Muscle of leg (tissue), 16 donors: ENCODE measurements at places on chromosomes 11 and 22.
A peak's percentile ranks its signal among the peaks of the same experiment; 100 is the strongest.

DNA sequence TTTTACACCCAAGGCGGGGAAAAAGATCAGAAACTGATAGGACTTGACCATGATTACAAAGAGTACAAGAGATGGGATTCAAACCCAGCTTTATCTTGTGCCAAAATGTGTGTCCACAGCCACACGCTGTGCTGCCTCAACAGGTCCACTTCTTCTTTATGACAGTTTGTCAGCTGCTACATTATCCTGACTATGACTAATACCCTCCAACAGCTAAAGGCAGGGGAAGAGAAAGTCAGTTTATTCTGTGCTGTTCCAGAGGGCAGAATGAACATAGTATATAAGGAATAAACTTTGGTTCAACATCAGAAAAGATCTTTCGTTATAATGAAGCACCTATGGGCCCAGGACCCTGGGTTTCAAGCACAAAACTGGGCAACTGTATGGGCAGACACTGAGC, 668.2 kb upstream of the TENM4 start:
- H3K4me3 ChIP-seq = no peak overlapping the region
- no peaks in the 10 kb centered on the region for H3K36me3 ChIP-seq

GRCh38 chr22:43127166-43127908, 15.9 kb downstream of the MCAT start:
- DNase-seq = no peak
- no peaks in the 10 kb centered on the region for H3K27me3 ChIP-seq
- no peaks in the 10 kb centered on the region for H3K36me3 ChIP-seq
- H3K4me1 ChIP-seq = peaks cover 40% of the 10 kb centered on the region
- no peak overlapping the region for H3K4me3 ChIP-seq

DNA sequence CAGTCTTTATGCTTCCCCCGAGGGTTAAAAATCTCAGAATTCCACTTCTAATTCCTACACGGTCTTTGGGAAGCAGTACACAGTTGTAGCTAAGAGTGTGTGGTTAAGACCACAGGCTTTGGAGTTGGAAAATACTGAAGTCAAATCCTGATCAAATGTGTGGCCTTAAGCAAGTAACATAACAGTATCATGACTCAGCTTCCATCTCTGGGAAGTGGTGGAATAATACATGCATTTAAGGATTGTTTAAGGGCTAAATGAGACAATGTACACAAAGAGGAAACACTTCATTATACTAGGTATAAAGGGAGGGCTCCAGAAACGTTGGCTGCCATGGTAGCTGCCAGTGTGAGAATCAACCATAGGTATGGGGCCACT, 71.5 kb downstream of the FAT3 start:
- H3K4me3 ChIP-seq = no peak overlapping the region
- no peaks in the 10 kb centered on the region for H3K27me3 ChIP-seq
- no peak for DNase-seq
- H3K4me1 ChIP-seq = no peaks in the 10 kb centered on the region

DNA sequence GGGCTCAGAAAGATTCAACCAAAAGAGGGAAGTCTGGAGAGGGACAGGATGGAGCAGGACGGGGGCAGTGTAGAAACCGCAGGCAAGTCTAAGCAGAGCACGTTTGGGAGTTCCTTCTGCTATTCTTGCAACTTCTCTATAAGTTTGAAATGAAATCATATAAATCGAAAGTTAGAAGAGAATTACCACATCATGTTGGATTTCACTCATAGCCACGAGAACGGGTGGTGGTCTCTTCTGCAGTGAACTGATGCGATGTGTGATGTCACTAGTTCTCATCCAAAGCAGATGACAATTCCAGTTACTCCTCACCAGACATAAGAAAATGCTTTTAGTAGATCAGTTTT, 36.0 kb downstream of the KCNQ1 start:
- H3K27me3 ChIP-seq = peaks cover 11% of the 10 kb centered on the region
- no peak overlapping the region for H3K4me3 ChIP-seq
- H3K27ac ChIP-seq = no peak overlapping the region
- H3K4me1 ChIP-seq = no peaks in the 10 kb centered on the region

DNA sequence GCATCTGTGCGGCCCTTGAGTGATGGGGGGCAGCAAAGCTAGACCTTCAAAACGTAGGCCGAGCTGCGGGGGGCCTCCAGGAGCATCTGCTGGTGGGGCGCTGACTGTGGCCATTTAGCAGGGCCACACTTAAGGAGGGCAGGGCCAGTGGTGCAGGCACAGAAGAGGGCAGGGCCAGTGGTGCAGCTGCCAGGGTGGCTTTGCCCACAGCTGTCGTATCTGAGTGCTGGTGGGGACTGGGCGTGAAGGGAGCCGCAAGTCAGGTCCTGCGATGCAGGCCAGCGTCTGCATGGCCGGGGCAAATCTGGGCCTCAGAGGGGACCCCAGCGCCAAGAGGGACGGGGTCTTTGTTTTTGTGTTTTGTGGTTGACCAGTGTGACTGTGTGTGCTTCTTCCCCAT, 27.7 kb downstream of the RNH1 start:
- DNase-seq = peak; percentile 49

DNA sequence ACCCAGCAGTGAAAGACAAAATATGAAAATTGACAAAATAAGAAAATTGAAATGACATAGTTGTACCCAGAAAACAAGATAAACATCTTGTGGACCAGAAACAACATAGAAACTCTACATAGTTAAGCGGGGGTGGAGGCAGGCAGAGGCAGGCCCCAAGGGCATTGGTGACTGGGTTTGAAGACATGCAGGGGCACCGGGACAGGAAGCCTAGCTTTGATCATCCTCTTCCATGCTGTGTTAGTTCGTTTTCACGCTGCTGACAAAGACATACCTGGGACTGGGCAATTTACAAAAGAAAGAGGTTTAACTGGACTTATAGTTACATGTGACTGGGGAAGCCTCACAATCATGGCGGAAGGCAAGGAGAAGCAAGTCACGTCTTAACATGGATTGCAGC, 33.5 kb upstream of the CRTAM start:
- no peak for DNase-seq
- H3K4me3 ChIP-seq = no peak overlapping the region
- no peaks in the 10 kb centered on the region for H3K27me3 ChIP-seq
- H3K27ac ChIP-seq = no peak overlapping the region

DNA sequence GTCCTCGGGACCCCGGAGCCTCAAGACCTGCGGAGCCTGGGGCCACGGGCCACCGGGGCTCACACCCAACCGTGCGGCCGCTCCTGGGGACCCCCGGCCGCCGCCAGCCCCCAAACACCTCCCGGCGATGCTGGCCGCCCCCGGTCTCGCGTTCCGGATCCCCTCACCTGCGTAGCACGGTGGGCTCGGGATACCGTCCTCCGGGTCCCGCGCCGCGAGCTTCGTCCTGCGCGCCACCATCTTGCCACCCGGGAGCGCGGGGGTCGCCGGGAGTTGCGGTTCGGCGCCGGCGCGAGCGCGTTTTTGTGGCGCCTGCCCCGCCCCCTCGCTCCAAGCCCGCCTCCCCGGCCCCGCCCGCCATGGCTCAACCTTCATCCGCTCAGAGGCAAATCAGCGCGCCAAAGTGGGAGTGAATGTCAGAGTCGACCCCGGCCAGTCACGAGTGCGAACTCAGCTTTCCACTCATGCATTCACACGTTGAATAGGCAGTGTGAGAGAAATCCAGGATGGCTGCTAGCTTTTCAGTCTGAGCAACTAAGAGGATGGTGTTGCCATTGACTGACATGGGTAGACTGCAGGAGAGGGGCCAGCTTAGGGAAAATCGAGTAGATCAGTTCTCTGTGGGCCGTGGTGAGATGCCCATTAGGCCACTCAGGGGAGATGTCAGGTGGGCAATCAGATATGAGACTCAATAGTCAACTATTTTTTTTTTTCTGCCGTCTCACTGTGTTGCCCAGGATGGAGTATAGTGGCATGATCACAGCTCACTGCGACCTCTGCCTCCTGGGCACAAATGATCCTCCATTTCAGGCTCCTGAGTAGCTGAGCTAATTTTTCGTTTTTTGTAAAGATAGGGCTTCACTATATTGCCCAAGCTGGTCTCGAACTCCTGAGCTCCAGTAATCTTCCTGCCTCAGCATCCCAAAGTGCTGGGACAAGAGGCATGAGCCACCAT, 28.3 kb downstream of the SERHL2 start:
- peak overlapping the region; percentile 61 for H3K4me3 ChIP-seq
- no peak overlapping the region for H3K27ac ChIP-seq
- peak; percentile 91 for DNase-seq
- peaks cover 10% of the 10 kb centered on the region for H3K4me1 ChIP-seq

- H3K4me3 ChIP-seq = no peak overlapping the region
- H3K27me3 ChIP-seq = peaks cover 5% of the 10 kb centered on the region
- H3K36me3 ChIP-seq = no peaks in the 10 kb centered on the region
Measured at GRCh38 chr11:118115048-118115447, 28.3 kb upstream of the SMIM35 start.

DNA sequence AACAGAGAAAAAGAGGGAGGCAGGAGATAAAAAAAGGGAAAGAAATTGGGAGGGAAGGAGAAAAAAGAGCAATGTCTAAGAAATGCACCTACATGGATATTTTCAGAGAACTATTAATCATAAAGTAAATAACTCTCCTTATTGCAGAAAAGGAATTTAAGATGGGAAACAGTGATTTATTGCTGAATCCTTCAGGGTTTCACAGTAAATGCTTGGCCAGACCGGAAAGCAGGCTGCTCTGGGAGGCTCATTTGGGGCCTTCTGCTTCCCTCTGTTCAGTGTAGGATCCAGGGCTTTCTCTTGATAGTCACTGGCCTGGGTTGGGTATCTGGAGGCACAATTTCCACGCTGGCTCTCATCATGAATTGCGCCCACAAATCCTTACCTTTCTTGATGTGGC, 324.3 kb upstream of the SORL1-AS1 start:
- H3K27me3 ChIP-seq = no peaks in the 10 kb centered on the region
- no peak overlapping the region for H3K4me3 ChIP-seq
- no peaks in the 10 kb centered on the region for H3K4me1 ChIP-seq
- H3K36me3 ChIP-seq = no peaks in the 10 kb centered on the region
- no peak for DNase-seq

GRCh38 chr11:105204636-105205035, 65.1 kb upstream of the CARD18 start:
- no peak overlapping the region for H3K4me3 ChIP-seq
- H3K4me1 ChIP-seq = no peaks in the 10 kb centered on the region

GRCh38 chr11:36427079-36427478, 83.0 kb downstream of the TRAF6 start:
- H3K4me1 ChIP-seq = peaks cover 17% of the 10 kb centered on the region
- H3K36me3 ChIP-seq = no peaks in the 10 kb centered on the region
- DNase-seq = peak; percentile 50
- H3K4me3 ChIP-seq = no peak overlapping the region

DNA sequence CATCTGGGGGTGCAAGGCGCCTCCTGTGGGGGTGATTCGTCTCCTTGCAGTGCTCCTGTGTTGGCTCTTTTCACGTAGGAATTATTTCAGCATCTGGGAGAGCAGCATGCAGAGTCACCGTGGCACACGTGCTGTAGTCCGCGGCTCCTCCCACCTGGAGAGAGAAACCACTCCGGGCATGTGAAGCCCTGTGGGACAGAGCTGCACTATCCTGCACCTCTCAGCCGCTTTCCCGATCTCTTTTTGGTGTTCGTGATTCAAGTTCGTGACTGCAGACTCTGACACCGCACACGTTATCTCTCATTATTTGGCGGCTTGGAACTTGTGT, 394.6 kb downstream of the TBC1D22A start:
- no peaks in the 10 kb centered on the region for H3K27me3 ChIP-seq

DNA sequence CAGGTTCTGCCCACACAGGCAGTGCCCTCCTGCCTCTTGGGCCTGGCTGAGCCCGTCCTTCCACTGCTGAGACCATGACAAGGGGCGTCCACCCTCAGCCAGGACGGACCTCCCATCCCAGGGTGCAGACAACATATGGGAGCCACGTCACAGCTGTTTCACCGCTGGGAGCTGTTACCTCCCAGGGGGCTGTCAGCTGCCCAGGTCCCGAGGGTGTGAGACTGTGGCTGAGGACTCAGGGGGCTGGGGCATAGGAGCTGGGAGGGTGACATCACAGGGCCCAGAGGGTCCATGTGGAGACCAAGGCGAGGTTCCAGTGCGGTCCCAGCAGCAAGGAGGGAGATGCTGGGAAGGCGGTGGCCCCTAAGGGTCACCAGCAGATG, 17.9 kb upstream of the CTSD start:
- no peak for DNase-seq
- peaks cover 12% of the 10 kb centered on the region for H3K27me3 ChIP-seq
- H3K4me1 ChIP-seq = peaks cover 10% of the 10 kb centered on the region
- no peaks in the 10 kb centered on the region for H3K36me3 ChIP-seq
- no peak overlapping the region for H3K4me3 ChIP-seq

DNA sequence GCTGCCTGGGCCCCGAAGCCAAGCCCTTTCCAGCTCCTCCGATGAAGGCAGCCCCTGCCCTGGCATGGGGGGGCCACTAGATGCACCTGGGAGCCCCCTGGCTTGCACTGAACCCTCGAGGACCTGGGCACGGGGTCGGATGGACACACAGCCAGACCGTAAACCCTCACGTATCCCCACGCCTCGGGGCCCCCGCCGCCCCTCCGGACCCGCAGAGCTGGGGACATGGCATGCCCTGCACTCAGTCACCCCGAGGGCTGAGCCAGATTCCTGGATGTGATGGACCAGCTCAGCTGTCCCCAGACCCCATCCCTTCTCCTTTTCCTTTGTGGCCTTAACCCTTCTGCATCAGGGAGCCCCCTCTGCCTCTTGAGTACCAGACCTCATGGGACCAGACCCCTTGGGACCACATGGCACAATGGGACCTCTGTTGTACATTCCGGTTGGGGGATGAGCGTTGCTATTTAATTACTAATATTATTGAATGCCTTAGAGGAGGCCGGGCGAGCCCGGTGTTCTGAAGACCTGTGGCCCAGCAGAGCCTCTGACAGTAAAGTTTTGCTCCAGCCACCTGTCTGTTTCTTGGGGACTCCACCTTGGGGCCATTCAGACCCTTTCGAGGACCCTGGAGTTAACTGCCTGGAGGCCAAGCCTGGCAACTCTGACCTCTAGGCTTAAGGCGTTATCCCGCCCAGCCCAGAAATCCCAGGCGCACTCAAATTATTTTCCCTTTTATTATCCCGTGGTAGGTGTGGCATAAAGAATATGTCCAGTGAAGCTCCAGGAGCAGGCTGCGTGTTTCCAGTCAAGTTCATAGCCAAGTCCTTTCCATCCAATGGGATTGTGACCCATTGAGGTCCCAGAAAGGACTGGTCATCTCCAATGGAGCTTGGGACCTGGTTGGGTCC, 3.0 kb downstream of the RASL10A start:
- DNase-seq = no peak
- no peak overlapping the region for H3K4me3 ChIP-seq
- peak overlapping the region; percentile 95 for H3K27ac ChIP-seq
- peaks cover 82% of the 10 kb centered on the region for H3K4me1 ChIP-seq

DNA sequence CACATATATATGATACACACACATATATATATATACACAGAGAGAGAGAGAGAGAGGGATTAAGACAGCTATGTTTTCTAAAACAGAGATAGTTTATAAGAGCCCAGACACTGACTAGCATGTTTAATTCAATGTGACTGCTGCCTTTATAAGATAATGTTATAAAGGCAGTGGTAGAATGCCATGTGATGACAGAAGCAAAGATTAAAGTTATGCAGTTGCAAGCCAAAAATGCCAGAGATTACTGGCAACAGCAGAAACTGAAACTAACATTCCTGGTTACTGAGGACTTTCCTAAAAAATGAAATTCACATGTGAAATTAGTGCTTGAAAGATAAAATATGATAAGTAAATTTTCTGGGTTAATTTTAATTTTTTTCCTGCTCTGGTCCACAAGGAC, 1888.9 kb downstream of the LRRC4C start:
- no peaks in the 10 kb centered on the region for H3K36me3 ChIP-seq
- peak; percentile 1 for DNase-seq
- no peak overlapping the region for H3K4me3 ChIP-seq
